ENCODE measurements at places on chromosomes 1 and 21.

GRCh38 chr1:1020415-1021009 lies 592 bp downstream of the AGRN start:
- DNase-seq = no peak

DNA sequence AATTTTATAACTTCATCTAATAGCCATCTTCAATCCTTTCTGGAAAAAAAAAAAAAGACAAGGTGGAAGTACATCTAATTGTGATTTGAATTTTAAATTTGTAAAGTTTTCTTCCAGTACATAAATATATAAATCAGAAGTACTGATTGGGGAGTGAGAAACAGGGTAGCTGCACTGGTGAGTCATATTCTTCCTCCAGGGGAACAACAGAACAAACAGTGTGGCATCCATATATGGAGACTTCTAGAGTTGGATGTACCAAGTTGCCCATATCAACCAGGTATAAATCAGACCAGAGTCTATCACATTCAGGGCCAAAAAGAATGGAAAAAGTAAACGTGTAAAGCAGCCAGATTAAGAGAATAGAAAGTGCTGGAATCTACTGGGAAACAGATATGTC lies 66.0 kb upstream of the NRIP1 start:
- no peak for DNase-seq

- no peak for DNase-seq
These were observed 13.0 kb downstream of the IL20 start for GRCh38 chr1:206878456-206878855.

GRCh38 chr1:161198897-161199431 lies at the start of gene ADAMTS4:
Gene ADAMTS4, minus strand, starts transcription at chr1:161199054. Its CDS starts 427 bp downstream, at chr1:161198627.
- DNase-seq = no peak

DNA sequence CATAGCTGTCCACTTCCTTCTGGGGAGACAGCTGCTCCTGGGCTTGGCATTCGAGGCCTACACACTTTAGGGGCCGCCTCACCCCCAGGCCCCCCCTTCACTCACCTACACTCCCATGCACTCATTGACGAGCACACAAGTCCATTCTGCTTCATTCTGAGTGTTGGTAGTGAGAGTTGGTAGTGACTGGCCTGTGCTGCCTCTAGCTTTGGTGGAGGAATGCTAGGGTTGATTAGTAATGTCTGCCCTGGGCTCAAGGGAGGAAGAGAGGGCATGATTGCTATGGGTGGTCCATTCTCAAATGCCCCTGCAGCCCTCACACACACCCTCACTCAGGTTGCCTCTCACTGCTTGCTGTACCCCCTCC lies 30.4 kb downstream of the TRIM11 start:
- DNase-seq = no peak

DNA sequence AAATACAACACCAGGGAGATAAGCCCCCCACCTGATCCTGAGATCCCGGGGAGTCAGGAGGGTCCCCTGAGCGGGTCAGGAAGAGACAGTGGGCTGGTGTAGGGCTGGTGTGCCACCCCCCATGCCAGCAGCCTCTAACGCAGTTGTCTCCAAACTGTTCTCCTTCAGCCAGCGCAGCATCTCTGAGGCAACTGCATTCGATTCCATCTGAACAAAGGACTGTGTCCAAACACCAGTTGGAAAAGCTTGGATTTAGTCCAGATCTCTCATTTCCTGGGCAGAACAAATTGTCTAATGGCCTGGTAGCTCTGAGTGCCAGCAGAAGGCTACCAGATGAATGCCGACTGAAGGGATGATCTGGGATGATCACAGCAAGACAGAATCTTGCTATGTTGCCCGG lies 44.1 kb upstream of the EIF4G3 start:
- DNase-seq = no peak

GRCh38 chr21:34029743-34030528 lies 43.4 kb upstream of the MRPS6 start:
- DNase-seq = no peak

DNA sequence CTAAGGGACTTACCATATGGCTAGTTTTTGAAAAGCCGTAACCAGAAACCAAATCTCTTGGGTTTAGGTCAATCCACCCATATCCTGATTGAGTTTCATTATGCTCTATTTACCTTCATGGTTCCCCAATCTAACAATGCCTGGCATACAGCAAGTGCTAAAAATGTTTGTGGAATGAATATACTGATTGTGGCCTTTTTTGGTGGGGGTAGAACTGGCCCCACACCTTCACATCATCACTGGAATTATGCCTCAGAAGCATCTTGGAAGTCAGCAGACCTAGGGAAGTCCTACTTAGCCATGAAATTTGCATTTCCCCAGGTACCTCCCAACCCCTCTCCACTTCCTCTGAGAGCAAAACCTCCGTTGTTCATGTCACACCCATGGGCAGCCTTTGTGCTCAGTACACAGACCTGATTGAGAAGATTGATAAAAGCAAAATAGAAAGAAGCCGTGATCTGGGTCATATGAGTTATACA lies 17.8 kb upstream of the SLAMF1 start:
- no peak for DNase-seq

- DNase-seq = no peak
These were observed at the start of gene NKAIN1 for GRCh38 chr1:31239653-31240241. Gene NKAIN1, minus strand, starts transcription at chr1:31239887. Its CDS starts 340 bp downstream, at chr1:31239547.

GRCh38 chr1:201358596-201358995 lies 18.9 kb downstream of the TNNT2 start:
- no peak for DNase-seq

Data from central memory CD8-positive, alpha-beta T cell (primary cell).